ENCODE measurements at places on chromosomes 2 and 18.

DNA sequence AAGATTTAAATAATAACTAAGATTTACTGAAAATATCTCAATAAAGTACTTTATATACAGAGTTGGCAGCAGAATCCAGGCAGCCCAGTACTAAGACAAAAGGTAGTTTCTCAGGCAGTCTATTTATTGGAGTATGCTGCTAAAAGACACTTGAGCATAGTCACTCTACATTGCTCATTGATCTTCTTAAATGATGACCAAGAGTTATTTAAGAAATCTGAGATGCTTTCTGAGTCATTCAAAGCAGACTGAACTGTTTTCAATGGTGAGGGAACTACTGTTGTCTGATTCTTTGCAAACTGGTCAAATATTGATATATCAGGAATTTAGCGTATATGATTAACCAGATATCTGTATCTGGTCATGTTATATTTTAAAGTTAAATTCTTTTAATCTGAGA is 133.6 kb downstream of the PHLPP1 start:
- DNase-seq: no peak

- DNase-seq: no peak
These were observed 287.7 kb upstream of the GCFC2 start for GRCh38 chr2:75998451-75998850.

DNA sequence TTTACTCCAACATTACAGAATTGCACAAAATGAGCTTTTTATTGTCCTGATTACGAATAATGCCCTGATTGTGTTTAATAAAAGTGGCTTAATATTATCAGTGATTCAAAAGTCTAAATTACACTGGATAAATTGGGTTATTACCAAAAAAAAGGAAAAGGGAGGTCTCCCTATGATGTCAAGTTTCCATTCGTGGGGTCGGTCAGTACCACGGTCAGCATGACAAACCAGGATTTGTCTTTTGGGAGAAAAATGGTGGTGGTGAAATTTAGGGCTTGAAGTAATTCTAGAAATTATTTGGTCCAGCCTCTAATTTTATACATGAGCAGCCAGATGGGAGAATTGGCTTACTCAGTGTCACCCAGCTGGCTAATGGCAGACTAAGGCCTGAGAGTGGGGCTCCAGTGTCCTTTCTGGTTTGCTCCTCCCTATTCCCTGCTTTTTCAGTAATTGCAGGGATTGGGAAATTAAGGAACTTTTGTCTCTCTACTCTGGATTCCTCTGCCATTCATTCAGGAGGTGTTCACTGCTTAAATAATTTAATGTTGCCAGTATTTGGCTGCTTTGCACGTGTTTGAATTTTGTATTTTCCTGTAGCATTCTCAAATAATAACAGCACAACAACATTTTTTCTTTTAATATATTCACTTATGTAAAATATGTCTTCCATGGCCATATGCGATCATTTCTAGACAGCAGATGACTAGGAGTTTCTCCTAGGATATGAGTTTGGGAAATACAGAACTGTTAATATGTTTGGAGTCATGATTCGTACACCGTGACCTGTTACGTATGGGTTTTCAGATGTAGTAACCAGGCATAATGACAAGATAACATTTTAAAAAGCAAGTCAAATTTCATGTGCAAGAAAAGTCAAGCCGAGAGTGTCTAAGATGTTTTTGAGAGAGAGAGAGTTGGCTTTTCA is 128.9 kb upstream of the NOSTRIN start:
- DNase-seq: no peak

DNA sequence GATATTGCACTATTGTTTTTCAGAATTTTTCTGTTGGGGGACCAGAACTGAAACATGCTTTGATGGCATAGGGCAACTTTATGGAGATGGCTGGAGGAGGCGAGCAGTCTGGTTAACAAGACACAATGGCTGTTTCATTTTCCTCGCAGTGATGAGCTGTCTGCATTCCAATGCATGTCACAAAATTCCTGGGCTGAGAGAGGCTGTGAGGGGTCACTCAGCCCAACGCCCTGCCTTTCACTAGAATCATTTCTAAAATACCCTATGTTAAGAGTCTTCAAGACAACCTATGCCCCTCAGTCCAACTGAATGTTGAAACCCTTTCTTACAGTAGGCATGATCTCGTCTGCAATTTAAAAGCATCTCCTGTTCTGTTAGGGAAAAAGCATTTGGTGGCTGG is 1090.0 kb downstream of the BCL11A start:
- DNase-seq: no peak

GRCh38 chr2:160401895-160402294 is 91.7 kb downstream of the RBMS1 start:
- DNase-seq: no peak

GRCh38 chr18:79379931-79380815 is 15.6 kb upstream of the NFATC1 start:
- no peak for DNase-seq

All from activated effector memory CD4-positive, alpha-beta T cell treated with Interleukin-2 at 50 U/mL for 16 hours (primary cell).